CD4-positive, alpha-beta T cell treated with Interleukin-10 for 1 hour (primary cell): ENCODE measurements at places on chromosomes 3 and 15.

GRCh38 chr3:53320697-53321096, 26.6 kb downstream of the DCP1A start:
- no peak for DNase-seq

DNA sequence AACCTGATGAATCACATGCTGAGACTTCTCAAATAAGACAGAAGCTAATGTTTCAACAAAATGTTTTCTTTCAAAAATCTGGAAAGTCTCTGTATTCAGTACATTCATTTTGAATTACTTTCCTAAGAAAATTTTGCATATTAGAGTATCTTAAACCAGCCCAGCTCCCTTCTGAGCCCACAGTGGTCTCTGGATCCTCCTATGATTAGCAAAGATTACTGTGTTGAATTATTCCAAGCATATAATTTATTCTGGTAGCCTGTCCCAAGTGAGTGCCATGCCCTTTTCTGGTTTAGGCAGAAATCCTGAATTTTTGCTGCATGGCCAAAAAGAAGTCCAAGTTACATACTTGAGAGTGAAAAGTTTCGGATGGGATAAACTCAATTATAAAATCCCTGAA, 279.0 kb downstream of the CTNNB1 start:
- no peak for DNase-seq

- DNase-seq, result no peak
These were observed 9.0 kb upstream of the ADGRG7 start for GRCh38 chr3:100600181-100601042.

DNA sequence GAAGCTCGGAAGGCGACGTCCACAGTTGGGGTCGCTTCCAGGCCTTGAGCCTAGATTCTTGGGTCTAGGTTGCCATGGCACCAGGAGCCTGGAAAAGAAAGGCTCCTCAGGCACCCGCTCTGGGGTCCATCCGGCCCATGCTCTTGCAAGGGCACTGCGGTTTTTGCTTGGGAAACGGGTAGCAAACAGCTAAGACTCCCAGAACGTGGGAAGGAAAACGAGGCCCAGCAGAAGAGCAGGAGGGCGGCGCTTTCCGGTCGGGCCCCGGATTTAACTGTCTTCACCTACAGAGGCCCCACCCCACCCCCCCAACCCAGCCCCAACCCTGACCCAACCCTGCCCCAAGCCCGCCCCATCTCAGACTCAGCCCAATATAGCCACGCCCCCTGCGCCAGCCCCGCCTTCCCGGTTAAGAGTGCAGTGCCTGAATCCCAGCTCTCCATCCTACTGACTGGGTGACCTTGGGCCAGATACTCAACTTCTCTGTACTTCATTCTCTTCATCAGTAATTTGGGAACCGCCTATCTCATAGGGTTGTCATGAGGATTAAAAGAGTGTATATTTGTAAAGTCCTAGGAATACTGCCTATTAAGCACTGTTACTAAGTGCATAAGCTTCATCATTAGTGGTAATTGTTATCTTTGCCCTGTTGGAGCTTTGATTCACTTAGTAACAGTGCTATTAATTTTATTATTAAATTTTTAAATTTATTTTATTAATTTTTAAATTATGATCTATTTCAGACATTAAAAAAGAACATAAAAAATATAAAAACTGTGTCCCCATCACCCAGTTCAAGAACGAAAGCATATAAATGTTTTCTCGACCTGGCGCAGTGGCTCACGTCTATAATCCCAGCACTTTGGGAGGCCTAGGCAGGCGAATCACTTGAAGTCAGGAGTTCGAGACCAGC, 28.4 kb upstream of the SMAD6 start:
- peak; percentile 34 for DNase-seq

DNA sequence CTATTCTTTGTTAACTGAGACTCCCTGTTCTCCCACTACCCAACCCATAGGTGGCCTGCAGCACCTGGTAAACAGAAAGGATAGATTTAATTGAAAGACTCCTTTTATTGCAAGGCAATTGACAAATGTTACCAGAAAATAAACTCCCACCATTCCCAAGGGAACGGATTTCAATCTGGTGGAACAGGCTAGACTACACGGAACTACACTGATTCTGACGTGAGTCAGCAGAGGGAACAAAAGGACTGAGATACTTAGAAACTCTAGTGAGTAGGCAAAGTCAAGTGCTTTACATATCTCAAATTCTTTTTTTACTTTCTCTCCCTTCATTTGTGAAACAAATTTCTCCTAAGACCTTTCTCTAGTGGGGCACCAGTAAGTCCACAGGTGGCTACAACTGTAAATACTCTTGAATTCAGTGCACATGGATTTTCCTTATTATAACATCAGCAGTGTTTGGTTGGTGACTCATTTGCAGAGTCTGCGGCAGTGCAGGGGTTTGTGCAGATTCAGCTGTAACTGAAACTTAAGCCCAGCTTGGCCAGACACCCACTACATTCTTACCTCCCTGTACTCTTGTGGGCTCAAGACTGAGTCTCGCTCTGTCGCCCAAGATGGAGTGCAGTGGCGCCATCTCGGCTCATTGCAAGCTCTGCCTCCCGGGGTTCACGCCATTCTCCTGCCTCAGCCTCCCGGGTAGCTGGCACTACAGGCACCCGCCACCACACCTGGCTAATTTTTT, 34.3 kb upstream of the PLSCR2 start:
- DNase-seq, result no peak

- no peak for DNase-seq
These were observed 266.8 kb downstream of the TLE3 start for GRCh38 chr15:69830876-69831275.

GRCh38 chr3:148790851-148791735, 36.5 kb upstream of the CPB1 start:
- no peak for DNase-seq

- DNase-seq, result no peak
These were observed 213.2 kb downstream of the CADM2 start for GRCh38 chr3:85171976-85172375.

DNA sequence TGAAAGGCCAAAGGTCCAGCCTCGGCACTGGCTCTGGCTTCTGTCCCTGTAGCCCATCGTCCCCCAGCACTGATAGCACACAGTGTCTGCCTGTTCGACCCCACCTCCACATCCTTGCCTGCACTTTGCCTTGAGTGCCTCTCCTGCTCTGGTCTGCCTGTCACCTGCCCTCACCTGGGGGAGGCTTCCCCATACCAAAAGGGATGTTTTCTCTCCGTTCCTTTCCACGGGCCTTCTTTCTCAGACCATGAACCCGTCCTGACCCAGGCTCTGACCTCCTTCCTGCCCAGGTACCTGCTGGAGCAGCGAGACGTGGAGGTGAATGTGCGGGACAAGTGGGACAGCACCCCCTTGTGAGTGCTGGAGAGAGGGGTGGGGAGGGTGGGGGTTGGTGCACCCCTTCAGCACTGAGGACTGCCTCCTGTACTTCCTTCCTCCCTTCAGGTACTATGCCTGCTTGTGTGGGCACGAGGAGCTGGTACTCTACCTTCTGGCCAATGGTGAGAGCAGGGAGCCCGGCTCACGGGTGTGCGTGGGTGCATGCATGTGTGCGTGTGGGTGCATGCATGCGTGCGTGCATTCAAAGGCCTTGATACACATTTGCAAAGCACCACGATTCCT, 1.5 kb downstream of the ABTB1 start:
- no peak for DNase-seq

- no peak for DNase-seq
These were observed 270.2 kb downstream of the SHOX2 start for GRCh38 chr3:157836022-157836421.

DNA sequence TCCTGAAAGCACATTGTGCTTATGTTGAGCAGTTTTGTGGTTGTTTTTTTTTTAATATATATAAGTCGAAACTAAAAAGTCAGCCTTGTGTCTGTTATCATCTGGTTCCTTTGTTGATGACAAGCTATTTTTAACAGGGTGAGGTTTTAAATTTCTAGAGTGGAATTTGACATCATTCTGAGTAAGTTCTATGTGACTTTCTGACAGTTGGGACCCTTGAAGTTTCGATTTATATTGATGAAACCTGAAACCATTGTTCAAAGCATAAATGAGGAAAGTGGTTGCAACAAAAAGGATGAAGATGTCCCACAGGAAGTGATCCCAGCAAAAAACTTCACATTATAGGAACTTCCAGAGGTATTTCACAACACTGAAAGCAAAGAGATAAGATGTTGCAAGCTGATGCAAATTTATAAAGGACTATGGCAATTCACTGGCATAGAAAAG, 94.0 kb downstream of the CYP19A1 start:
- no peak for DNase-seq

DNA sequence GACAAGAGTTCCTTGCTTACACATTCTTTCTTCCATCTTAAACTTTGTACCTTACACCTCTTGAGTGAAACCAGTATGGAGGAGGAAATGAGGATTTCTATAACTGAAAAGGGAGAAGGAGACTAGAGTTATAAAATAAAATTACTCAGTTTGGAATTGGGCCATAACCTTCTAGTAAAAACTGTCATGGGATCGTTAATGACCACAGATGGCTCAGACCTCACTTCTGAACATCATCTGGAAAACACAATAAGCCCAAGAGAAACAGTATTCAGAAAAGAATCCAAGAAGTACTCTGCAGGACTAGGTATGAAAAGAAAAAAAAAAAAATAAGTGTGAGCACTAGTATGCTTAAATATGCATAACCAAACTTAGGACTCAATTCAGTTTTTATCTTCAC, 12.1 kb downstream of the GAP43 start:
- no peak for DNase-seq

DNA sequence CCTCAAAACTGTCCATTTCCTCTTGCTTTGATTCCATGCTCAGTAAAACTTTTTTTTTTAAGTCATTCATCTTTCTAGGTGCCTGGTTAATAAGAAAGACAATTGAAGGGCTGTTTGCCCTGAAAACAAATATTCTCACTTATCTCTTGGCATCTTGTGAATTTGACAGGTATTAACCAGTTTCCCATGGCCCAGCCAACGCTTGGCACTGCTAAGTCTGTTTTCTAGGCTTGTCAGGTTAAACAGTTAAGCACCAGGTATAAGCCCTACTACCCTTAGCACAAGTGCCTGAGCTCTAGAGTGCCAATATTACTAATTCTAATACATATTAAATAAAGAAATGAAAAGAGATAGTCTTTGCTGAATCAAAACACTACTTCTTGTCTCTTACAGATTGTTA, 36.3 kb downstream of the PXK start:
- no peak for DNase-seq

GRCh38 chr3:73729969-73730440, 105.3 kb upstream of the PDZRN3 start:
- DNase-seq, result no peak

DNA sequence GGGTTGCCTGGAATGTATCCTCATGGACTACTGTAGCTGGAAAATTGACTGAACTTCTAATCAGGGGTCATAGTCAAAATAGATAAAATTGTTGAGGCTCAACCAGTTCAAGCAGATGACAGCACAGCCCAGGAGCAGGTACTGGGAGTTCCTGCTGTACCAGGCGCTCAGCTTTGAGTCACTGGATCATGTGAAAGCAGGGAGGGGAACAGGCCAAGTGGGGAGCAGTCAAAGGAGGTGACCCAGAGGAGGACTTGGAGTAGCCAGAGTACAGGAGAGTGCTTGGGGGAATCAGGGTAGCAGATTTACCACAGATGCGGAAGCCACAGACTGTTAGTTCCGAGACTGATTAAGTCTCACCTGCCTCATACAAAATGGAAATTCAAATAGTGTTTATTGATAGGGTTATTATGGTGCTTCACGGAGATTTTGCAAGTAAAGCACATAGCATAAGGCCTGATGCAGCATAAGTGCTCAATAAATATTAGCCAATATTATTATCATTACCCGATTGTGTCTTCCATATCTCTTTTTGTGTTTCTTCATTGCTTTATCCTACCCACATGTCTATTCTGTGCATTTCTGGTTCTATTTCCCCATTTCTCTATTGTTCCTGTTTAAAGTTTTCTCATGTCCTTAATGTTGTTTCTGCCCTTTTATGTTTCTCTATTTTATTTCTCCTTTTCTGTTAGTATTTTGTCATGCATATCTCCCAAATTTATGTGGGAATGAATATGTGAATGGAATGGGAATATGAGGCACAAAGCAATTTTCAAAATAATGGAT, 369.2 kb upstream of the MCTP2 start:
- no peak for DNase-seq

- no peak for DNase-seq
These were observed 557.3 kb downstream of the FGF12 start for GRCh38 chr3:192170031-192170430.

DNA sequence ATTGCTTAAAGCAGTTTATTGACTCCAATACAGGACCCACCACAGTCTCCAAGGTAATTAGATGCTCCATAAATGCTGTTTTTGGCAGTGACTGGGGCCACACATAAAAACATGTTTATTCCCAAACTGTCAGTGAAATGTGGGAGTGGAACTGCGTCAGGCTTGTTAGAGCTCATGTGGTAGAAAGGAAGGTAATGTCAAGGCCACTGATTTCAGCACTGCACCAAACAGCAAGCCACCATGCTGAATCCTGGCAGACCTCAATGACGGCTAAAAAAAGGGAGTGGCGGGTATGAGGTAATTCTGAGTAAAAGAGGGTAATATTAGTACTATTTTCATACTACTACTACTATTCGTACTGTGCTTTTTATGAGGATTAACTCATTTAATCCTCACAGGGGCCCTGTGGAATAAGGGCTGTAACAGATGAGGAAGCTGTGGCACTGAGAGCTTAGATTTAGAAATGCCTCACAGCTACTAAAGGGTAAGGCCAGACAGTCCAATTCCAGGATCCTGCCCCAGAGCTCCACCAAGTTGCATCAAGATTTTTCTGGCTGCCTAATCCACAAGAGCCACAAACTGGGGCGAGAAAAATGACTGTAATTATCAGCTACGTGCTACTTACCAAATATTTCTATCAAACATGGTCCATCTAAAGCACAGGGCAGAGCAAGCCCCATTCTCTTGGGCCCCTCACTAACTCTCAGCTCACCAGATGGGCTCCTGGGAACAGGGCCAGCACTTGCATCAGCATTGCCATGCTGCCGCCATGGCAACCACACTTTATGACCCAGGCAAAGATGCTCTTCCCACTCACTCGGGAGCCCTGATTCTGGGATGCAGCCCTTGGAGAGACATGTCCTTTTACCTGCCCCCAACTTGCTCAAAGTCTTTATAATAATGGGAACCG, 83.6 kb upstream of the SPATA12 start:
- DNase-seq, result no peak

DNA sequence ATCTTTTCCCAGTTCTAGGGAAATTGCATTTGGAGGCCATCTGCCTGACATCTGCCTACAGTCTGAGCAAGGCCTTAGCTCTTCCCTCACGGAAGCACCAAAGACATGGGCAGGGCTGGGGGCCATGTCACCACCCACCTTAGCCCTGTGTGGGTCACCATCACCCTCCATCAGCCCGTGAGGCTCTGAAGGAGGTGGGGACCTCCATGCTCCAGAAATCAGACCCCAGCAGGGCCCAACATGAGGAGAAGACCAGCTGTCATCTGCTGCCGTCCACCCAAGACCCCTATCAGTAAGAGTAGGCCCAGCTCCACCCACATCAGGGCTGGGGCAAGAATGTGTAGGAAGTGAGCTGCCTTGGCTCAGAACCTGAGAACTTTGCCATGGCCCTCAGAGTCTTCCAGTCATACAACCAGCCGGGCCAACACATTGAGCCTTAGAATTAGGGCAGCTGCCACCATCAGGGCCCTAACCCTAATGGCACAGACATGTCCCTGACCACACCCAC, 1.9 kb downstream of the TMIE start:
- DNase-seq, result no peak

GRCh38 chr15:50549326-50549725, 2.9 kb upstream of the USP50 start:
- DNase-seq, result no peak
